ENCODE measurements at places on chromosomes 11 and 22.

- DNase-seq, result no peak
These were observed 17.1 kb downstream of the CXCR5 start for GRCh38 chr11:118900535-118901384.

GRCh38 chr11:1706634-1707400 lies 9.8 kb downstream of the KRTAP5-6 start:
- DNase-seq, result peak; percentile 3

DNA sequence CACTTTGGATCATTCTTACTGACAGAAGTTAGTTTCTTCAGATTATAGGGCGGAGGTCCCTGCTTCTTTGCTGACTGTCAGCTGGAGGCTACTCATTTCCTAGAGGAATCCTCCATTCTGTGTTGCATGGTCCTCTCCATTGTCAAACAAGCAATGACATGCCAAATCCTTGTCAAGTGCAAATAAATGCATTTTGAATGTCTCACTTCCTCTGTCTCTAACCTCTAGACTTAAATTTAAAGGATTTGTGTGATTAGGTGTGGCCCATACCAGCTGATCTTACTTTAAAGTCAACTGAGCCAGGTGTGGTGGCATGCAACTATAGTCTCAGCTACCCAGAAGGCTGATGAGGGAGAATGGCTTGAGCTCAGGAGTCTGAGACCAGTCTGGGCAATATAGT lies 458.4 kb upstream of the CCDC179 start:
- no peak for DNase-seq

DNA sequence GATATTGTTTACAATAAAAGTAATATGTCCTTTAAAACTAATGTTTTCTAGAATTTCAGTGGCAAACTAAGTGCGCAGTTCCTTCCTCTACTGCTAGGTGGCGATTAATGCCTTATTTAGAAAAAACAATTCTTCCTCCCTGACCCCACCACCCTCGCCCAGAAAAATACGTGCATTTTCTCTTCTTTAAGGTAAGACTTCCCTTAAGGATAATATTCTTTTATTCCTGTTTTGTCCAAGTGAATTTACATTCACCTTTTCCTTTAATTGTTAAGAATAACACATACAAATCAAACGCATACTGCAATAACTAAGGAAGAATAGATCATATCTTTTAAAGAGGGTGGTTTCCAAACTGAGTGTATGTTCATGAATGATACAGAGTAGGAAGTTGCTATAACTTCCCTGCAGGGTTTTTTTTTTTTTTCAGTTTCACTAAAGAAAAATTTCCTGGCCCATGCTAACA lies 17.0 kb upstream of the PSMA1 start:
- peak; percentile 31 for DNase-seq

DNA sequence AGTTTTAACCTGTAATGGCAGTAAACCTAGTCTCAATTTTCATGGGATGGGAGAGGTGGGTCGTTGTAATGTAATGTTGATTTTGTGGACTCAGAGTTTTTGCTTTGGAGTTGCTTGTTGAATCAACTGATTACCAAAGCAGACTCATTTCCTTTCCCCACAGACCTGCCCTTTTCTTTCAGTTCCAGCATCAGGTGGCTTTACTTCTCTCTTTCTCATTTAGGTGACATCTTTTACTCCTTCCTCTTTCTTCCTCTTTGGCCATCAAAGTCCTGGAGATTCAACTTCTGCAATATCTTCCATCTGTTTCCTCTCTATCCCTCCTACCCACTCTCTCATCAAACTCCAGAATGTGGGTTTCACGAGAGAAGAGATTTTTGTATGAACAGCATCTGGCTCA lies 313.9 kb downstream of the TMEM135 start:
- DNase-seq, result no peak

DNA sequence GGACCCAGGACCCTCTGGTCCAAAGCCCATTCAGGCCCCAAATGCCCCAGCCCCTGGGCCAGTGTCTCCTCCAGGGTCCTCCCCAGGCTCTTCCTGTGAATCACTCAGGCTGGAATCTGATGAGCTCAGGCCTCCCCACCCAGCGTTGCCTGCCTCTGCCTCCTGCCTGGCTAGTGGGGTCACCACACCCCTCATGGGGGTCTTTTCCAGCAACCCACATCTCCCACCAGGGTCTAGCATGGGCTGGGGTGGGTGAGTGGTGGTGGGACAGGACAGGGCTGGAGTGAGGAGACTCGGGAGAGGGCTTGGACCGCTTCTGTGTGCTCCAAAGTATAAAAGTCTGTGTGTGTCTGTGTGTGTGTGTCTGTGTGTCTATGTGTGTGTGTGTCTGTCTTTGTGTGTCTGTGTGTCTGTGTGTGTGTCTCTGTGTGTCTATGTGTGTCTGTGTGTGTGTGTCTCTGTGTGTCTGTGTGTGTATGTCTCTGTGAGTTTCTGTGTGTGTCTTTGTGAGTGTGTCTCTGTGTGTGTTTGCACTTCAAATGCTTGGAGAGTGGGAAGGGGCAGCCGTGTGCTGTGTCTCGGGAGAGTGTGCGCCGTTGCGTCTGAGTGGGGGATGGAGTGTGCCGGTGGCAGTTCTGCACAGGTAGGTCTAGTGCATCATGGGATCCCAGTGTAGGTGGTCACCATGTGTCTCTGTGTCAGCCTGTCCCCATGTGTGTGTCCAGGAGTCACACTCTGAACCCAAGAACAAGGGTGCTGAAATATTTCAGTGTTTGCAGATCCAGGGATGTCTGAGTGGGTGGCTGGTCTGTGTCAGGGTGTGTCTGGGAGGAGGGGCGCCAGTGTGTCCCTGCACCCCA lies 8.8 kb downstream of the RIN1 start:
- DNase-seq, result peak; percentile 55
